Endothelial cell (in vitro differentiated cells): ENCODE measurements at places on chromosomes 3 and 15. TPM values are rescaled to one million over a fixed set of nuclear protein-coding genes. Genes with fewer than 3 reads are reported as not detected.

The OIP5 gene
- 2.7 TPM for total RNA-seq

The ATP13A4 gene
- 0.49 TPM for total RNA-seq

The CHRNB4 gene
- total RNA-seq = not detected

The GUCA1C gene
- not detected for total RNA-seq

The KNG1 gene
- not detected for total RNA-seq

The VPS13C gene
- 50.9 TPM for total RNA-seq

The MAGEL2 gene
- 4.5 TPM for total RNA-seq

The WWTR1 gene
- total RNA-seq = 137 TPM

The TMEM207 gene
- total RNA-seq = not detected

The DNAH12 gene
- 0.85 TPM for total RNA-seq

The CCR2 gene
- not detected for total RNA-seq

The RASGRP1 gene
- total RNA-seq = 0.49 TPM

The CD276 gene
- 552 TPM for total RNA-seq

The SNX1 gene
- total RNA-seq = 128 TPM

The ITPKA gene
- 4.2 TPM for total RNA-seq

The LRRC3B gene
- total RNA-seq = 3.6 TPM

The ANKRD34C gene
- total RNA-seq = not detected

The CCDC54 gene
- total RNA-seq = not detected

The DIPK2A gene
- total RNA-seq = 21.4 TPM

The FANCD2OS gene
- total RNA-seq = not detected

The IL16 gene
- 29.6 TPM for total RNA-seq

The KLHL18 gene
- 41.8 TPM for total RNA-seq

The MYO5C gene
- 22.9 TPM for total RNA-seq

The TICRR gene
- 4.8 TPM for total RNA-seq

The SERPINI2 gene
- not detected for total RNA-seq

The FANCD2 gene
- 14.5 TPM for total RNA-seq

The CPNE9 gene
- total RNA-seq = 0.31 TPM

The PTH1R gene
- 6.2 TPM for total RNA-seq

The ITIH1 gene
- not detected for total RNA-seq

The EIF4G1 gene
- total RNA-seq = 390 TPM

The RBPMS2 gene
- total RNA-seq = 24.0 TPM

The GALNT15 gene
- total RNA-seq = 0.08 TPM

The CIB1 gene
- 19.8 TPM for total RNA-seq

The ATP13A5 gene
- total RNA-seq = 0.23 TPM

The EFCC1 gene
- 15.9 TPM for total RNA-seq

The CCNB2 gene
- total RNA-seq = 16.5 TPM

The STRIT1 gene
- total RNA-seq = not detected

The SYNPR gene
- total RNA-seq = not detected

The ARPIN gene
- 13.3 TPM for total RNA-seq

The FBLN2 gene
- 10.5 TPM for total RNA-seq

The CACNA1D gene
- 208 TPM for total RNA-seq

The RETNLB gene
- not detected for total RNA-seq

The PRRT3 gene
- 1.9 TPM for total RNA-seq

The SCAANT1 gene
- not detected for total RNA-seq

The IL5RA gene
- total RNA-seq = not detected

The GOLGA8N gene
- total RNA-seq = 2.3 TPM

The SH3GL3 gene
- 9.4 TPM for total RNA-seq

The CTDSPL gene
- total RNA-seq = 71.4 TPM

The LIPH gene
- 2.5 TPM for total RNA-seq

The CHRNA7 gene
- 2.3 TPM for total RNA-seq

The PIERCE2 gene
- 1.4 TPM for total RNA-seq

The SEMA5B gene
- total RNA-seq = 1.1 TPM

The LIPC gene
- total RNA-seq = not detected

The DPPA2 gene
- 0.64 TPM for total RNA-seq

The UROC1 gene
- not detected for total RNA-seq

The APOD gene
- 5.0 TPM for total RNA-seq

The CRYGS gene
- total RNA-seq = 5.8 TPM

The TLR9 gene
- total RNA-seq = not detected

The CYP1A2 gene
- not detected for total RNA-seq
